ENCODE measurements at places on chromosomes 7 and 10.

- no peak for DNase-seq
These were observed 634.0 kb upstream of the SEMA3D start for GRCh38 chr7:85820702-85821443.

DNA sequence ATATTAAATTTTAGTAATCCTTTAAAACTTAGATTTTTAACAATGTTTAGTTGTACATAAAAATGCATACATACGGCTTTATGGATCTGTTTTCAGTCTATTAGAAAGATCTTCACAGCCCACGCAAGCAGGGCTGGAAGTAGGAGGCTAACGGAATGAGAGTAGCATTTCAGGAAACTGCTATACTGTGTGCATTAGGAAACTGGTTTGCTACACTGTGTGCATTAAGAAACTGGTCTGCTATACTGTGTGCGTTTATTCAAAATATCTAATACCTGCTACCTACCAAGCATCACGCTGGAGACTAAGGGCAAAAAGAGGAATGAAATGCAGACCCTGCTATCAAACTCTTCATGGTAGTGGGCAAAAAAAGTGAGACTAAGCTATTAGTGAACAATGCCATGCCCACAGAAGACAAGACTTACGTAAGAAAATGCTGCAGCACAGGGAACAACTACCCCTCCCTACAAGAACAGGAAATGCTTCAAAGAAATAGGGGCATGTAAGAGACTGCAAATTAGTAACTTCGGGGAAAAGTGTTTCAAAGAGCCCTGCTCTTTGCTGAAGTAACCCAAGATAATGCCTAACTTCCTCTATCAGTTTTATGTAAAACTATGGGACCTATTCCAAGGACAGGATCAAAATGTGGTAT, 11.3 kb downstream of the RAB11FIP2 start:
- DNase-seq: no peak

DNA sequence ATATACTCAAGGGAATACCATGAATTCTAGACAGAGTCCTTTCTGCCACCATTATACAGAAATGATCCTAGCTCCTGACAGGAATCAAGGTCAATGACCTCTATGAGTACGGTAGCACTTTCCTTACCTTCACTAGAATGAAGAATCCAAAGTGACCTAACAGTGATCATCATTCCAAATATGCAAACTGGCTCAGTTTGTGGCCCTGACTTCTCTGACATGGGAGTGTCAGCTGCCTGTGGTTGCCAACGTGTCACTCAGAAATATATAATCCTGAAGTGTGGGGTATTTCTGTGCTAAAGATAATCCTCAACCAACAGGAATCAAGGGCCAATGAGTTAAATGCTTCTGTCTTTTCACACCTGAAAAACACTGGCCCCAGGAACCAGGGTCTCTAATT, 45.7 kb downstream of the COPG2 start:
- DNase-seq: no peak

DNA sequence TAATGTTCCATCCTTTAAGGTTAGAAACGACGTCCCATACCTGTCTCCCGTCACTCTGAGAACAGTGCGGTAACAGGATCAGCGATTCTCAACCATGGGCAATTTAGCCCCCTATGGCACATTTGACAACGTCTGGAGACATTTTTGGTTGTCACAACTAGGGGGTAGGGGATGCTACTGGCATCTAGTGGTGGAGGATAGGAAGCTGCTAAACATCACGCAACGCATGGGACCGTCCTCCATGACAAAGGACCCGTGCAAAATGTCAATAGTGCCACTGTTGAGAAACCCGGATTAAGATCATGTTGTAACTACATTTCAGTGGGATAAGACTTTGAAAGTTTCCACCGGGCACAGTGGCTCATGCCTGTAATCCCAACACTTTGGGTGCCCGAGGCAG, 5.0 kb upstream of the PAXIP1 start:
- no peak for DNase-seq

- DNase-seq: no peak
These were observed 498 bp downstream of the RHOBTB1 start for GRCh38 chr10:60943316-60944057.

DNA sequence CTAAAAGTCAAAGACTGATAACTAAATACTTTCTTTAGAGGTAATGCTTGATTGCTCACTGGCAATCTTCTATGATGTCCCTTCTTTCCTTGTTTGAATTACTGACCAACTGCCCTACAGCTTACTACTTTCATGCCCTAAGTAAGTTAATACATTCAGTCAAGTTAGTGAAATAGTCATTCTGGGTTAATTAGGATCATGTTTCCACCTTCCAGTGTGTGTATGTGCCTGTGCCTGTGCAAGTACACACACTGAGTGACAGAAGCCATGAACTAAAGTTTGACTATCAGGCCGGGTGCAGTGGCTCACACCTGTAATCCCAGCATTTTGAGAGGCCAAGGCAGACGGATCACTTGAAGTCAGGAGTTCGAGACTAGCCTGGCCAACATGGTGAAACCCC, 187.9 kb downstream of the CACNA2D1 start:
- DNase-seq: no peak

- no peak for DNase-seq
These were observed 78.8 kb downstream of the ZEB1 start for GRCh38 chr10:31397852-31398251.

GRCh38 chr10:60025279-60025678, 118.9 kb upstream of the CCDC6 start:
- no peak for DNase-seq

- no peak for DNase-seq
These were observed 38.1 kb downstream of the ELMO1 start for GRCh38 chr7:37410305-37411229.

DNA sequence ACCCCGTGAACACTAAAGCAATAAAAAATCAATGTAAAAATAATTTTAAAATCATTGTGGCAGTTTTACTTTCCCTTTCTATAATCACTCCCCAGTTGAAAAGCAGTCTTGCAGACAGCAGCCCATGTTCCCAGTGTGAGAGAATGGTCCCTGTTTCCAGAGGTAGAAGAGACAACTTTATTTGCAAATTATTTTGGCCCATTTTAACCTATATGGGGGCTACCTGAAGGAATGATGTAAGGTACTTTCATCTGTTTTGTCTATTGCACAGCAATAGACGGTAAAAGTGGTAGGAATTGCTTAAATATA, 559.8 kb downstream of the ZWINT start:
- DNase-seq: no peak

DNA sequence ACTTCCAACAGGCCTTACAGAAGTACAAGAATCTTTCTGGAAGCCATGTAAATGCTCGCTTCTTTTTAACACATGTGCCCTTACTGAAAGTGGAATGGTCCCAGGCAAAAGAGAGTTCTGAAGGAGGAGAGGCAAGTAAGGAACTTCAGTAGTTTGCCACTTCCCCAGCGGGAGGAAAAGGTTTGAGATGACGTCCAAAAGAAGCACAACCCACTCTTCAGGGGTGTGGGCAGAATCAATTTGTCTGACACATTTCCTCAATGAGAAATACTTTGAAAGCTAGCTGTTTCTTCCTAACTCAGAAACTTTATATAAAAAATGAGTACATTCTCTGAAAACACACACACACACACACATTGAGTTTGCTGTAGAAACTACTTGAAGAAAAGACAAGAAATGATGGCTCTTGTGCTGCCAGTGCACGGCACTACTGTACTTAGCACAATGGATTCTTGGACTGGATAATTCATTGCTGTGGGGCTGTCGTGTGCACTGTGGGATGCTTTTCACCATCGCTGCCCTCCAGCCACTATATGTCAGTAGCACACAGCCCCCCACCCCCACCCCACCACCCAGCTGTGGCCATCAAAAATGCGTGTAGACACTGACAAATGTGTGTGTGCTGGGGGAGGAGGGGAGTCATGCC, 183.0 kb downstream of the SRPK2 start:
- DNase-seq: no peak

DNA sequence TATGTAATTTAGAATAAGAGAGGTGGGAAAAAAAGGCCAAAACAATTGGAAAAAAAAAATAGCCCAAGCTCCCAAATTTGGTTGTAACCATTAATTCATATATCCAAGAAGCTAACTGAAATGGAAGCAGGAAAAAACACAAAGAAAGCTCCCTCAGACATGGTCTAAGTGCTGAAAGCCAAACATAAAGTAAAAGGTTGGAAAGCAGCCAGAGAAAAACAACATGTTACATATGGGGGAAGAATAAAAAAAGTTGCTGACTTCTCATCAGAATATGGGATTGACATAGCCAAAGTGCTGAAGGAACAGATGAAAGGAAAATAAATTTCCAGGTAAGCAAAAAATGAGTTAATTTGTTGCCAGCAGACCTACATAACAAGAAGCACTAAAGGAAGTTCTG, 40.3 kb downstream of the PDZD8 start:
- DNase-seq: no peak

DNA sequence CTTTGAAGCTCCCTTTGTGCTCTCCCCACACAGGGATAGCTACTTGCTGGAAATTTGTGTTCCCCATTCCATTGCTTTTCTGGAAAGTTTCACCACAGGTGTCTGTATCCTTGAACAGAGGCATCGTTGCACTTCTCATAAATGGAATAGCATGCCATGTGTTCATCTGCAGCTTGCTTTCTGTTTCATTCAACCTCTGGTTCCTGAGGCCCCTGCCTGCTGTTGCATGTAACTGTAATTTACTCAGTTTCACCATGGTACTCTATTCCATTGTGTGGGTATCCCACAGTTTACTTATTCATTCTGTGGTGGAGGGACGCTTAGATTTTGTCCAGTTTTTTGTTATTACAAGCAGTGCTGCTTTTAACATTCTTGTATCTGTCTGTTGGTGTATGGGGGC, 32.0 kb downstream of the EEPD1 start:
- DNase-seq: no peak

DNA sequence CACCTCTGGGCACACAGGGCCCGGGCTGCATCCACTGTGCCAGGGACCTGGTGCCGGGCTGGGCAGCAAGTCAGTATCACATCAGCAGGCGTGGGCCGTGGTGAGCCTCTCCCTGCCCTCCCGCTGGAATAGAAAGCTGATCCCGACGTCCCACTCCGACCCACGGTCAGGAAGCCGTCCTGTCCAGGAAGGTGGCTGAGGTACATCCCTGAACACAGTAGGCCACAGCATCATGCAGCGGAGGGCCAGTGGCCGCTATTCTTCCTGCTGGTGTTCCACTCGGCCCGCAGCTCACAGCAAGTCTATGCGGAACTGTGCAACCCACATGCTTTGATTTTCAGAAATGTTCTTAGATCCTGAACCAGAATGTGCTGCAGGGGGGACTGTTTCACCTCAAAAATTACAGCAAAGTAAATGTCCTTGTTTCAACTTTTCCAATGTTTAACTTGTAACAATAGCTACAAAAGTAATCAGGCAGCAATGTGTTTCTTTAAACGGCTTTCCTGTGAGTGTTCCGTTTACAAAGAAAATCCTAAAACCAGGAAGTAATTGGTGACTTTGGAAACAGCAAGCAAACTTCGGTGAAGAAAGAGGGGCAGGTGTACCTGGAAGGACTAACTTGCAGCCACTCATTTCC, 676 bp upstream of the GPR146 start:
- no peak for DNase-seq

GRCh38 chr10:46310143-46310514, 23.3 kb downstream of the ANTXRL start:
- DNase-seq: no peak

DNA sequence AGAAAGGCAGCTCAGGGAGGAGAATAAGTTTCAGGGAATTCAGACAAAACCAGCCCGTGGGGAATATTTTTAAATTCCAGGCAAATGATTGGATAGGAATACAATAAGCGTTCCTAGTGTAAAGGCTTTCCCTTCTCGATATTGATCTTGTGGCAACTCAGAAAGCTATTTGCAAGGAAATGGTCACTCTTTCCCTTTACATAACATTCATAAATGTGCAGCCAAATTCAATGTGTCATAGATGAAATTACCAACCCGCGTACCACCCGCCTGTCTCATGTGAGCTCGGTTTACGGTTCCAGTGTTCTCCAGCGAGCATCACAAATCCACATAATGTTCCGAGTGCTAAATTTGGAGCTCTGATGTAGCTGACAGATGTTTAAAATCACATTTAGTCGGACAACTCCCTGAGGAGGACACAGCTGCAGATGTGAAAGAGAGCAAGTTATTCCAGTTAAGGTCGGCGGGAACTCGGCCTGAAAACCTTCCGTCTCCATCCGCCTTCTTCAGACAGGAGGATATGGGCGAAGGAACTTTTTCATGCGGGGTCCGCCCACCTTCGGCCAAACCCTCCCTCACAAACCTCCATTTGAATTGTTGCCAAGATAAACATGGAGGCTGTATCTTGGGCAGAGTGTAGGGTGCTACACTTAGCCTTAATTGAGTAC, 327.0 kb downstream of the RNLS start:
- DNase-seq: no peak

Measured in activated CD4-positive, CD25-positive, alpha-beta regulatory T cell (primary cell).